ENCODE measurements at places on chromosomes 11 and 22.

DNA sequence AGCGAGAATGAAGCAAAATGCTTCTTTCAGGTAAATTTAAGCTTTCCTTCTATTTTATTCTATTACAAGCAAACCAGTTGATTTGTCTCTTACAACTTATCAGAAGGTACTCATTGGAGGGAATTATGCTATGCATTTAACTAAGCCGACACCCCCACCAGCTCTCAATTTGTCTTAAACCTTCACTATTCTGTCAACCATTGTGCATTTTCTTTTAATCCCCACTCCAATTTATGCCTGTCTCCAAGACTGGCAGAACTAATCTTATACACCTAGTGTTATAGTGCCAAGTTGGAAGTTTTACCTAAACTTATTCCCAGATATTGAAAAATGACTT is 12.5 kb downstream of the TAF1D start:
- DNase-seq, result no peak

DNA sequence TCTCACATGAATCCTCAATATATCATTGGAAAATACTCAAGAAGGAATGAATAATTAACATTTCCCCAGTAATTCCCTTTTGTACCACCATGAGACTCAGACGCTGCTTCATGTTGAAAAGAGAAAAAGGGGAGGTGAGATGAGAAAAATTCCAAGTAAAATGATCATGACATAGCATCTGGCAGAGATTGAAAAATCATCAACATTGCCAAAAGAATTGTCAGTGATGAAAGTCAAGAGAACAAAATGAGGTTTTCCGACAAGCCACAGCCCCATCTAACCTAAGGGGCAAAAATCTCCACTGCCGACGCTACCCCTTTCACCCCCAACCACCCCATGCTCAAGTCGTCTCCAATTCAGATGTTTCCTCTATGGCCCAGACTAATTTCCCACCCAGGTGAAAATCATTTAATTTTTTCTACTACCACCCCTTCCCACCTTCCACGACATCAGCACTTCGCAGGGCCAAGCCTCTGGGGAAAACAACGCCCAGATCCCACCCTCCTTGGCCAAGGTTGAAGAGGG is 1.2 kb downstream of the RAB6A start:
- no peak for DNase-seq

DNA sequence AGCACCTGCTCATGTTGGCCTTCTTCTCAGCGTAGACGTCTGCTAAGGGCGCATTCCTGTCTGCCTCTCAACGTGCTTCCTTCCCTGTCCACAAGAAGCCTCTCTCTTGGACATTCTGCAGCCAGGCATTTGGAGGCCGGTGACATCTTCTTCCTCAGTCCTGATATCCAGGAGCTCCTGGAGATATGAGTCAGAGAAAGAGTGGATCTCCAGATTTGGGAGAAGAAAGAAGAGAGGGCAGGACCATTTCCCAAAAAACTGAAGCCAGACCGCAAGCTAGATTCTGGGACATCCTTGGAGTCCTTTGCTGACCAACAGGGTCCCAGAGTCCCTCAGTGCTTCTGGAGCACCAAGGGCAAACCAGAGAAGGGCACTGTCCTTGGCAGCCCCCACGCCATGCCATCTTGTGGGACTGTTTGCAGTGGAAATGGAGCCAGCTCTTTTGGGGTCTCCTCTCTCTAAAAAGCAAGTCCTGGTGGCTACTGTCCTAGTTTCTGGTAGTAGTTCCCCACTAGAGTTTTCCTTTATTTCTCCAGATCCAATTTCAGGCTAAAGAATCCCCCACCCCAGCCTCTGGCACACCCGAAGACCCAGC is 36.1 kb upstream of the SYT13 start:
- DNase-seq, result no peak

DNA sequence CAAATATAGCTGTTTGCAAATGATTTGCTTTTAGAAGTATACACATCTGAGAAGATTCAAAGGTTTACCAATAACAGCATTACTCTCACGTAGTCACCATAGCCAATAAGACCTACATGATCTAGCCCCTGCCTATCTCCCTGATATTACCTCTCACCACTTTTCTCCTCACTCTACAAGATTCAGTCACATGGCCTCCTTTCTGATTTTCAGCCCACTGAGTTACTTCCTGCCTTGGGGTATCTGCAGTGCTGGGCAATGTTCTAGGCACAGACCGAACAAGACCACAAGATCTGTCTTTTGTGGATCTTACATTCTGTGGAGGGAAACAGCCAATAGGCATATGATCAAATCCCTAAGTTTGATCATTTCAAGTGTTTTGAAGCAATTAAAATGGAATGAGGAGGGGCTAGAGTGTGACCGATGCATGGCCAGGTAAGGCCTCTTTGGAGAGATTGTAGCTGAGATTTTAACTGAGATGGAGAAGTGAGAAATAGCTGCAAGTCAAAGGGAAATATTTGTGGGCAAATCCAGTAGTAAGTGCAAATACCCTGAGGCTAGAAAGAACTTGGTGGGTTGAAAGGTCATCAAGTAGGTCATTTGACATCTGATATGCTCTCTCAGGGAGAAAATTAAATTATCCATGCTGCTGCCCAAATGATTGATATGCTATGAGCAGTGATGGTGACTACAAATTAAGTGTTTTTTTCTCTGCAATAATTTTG is 43.1 kb downstream of the ARL14EP start:
- DNase-seq, result no peak

DNA sequence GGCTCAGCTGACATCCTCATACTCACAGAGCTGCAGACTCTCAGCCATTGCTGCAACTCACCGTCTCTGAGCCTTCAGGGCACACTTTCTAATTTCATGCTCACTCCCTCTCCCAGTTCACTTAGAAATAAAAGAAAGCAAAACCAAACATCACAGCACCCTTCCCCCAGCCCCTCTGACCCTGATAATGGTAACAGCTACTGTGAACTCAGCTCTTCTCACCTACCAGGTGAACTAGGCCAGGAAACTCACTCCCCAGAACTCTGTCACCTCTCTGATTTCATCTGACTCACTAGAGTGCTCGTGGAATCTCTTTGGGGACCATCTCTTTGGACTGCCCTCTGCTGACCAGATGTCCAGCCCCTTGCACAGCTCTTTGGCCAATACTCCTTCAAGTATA is 14.5 kb upstream of the PARVA start:
- DNase-seq, result peak; percentile 11

GRCh38 chr22:22698263-22698750 is 53.9 kb downstream of the GGTLC2 start:
- DNase-seq, result no peak

- no peak for DNase-seq
These were observed 101.7 kb downstream of the ATM start for GRCh38 chr11:108324587-108324986.

- no peak for DNase-seq
These were observed 55.3 kb downstream of the TRMU start for GRCh38 chr22:46390652-46391301.

DNA sequence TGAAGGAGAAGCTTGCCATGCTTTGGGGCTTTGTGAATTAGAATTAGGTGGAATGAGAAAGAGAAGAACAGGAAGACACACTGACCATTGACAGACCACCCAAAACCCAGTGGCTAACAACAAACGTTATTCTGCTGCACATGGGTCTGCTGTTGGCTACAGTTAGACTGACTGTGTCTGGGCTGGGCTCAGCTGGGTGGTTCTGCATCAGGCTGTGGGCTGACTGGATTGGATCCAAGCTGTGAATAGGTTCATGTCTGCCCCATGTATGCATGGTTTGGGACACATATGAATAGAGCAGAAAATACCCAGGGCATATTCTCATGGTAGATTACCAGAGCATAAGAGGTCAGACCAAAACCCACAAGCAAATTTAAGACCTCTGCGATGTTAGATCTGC is 11.7 kb upstream of the LDLRAD3 start:
- DNase-seq, result no peak

GRCh38 chr11:73661035-73661628 is 14.8 kb downstream of the PLEKHB1 start:
- DNase-seq, result peak; percentile 84

GRCh38 chr22:27136596-27136995 is 479.2 kb downstream of the MIAT start:
- no peak for DNase-seq

- no peak for DNase-seq
These were observed 26.2 kb upstream of the PARVG start for GRCh38 chr22:44154436-44154942.

DNA sequence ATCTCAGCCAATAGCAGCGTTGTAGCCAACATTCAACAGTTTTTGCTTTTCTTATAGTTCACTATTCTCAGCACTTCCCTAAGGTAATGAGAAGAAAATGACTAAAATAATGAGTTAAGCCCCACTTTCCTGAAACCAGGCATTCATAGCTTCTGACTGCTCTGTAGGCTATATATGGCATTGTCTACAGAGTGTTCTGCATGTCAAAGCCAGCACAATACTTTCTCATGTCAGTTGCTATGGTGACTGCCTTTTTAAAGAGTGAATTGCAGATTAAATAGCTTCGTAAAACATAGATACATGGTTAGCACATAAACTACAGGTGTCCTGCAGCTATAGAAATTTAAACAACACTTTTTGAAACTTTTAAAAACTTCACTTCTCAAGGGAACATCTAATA is 1256.1 kb upstream of the CNTN5 start:
- no peak for DNase-seq

DNA sequence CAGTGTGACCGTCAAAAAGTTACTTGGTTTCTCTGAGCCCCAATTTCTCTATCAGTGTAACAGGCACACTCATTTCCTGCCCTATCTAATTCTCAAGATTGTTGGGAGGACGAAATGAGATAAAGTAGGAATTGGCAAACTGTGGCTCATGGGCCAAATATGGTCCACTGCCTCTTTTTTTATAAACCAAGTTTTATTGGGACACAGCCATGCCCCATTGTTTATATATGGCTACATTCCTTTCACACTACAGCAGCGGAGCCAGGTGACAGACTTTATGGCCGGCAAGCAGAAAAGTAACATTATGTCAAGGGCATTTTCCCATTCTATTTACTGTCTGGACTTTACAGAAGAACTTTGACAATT is 116.7 kb upstream of the TIMP3 start:
- no peak for DNase-seq

GRCh38 chr22:49719046-49719445 is 108.6 kb downstream of the BRD1 start:
- no peak for DNase-seq

DNA sequence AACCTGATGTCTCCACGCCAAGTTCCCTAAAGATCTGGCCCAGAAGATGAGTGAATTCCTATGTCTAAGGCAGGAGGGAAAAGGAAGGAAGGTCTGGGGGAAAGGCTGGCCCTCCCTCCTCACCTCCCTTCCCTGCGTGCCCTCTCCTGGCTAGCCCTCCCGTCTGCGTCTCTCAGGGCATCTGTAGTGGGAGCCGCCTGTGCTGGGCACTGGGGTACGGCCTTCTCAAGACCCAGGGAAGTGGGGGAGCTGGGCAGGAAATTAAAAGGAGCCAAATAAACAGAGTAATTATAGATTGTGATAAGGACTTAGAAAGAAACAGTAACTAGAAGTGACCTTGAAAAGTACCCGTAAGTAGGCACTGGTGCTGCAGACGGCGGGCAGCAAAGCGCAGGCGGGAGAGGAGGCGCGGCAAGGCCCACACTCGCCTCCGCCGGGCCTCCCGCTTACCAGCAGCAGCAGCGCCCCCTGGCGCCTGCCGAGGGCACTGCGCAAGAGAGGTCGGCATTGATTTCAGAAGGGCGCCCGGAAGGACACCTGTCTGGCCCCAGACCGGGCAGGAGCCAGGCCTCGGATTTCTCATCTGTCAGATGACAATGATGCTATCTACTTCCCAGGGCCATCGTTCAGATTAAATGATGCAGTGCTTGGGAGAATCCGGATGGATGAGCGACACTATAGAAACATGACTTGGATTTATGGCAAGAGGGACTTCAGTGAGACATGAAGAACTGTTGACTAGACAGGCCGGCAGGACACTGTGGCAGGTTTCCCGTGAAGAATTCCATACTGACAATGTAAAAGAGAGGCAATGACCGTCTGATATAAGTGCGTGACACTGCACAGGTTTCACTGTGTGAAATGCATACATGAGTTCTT is 7.3 kb downstream of the KCNJ1 start:
- DNase-seq, result peak; percentile 75

GRCh38 chr11:20865161-20865560 is 195.8 kb downstream of the NELL1 start:
- no peak for DNase-seq
